Renal pelvis (tissue), 12 donors: ENCODE measurements at places on chromosomes 1 and 21. TPM values are rescaled to one million over a fixed set of nuclear protein-coding genes. Genes with fewer than 3 reads are reported as not detected.
A peak's percentile ranks its signal among the peaks of the same experiment; 100 is the strongest.

DNA sequence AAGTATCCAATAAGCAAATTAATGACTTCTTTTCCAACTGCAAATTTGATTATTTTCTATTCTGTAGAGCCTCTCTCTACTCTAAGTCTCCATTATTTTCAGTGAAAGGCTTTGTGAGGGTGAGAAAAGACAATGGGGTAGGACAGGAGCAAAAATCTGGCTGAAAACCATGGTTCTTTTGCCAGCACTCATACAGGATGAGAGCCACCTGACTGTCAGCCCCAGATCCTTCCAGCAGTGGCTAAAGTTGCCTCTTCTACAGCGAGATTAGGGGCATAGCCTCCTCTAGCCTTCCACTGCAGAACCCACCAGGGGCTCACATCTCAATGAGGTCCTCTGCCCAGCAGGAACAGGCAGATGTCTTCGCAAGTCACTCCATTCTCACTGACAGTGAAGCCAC, 23.7 kb downstream of the NMNAT2 start:
- DNase-seq: no peak

DNA sequence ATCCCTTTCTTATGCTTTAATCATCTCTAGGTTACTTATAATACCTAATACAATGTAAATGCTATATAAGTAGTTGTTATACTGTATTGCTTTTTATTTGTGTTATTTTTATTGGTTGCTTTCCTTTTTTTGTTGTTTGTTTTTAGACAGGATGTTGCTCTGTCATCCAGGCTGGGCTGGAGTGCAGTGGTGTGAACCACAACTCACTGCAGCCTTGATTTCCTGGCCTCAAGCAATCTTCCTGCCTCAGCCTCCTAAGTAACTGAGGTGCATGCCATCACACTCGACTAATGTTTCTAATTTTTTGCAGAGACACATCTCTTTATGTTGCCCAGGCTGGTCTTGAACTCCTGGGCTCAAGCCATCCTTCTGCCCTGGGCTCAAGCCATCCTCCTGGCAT, 26.9 kb downstream of the KRTAP19-8 start:
- DNase-seq: no peak

DNA sequence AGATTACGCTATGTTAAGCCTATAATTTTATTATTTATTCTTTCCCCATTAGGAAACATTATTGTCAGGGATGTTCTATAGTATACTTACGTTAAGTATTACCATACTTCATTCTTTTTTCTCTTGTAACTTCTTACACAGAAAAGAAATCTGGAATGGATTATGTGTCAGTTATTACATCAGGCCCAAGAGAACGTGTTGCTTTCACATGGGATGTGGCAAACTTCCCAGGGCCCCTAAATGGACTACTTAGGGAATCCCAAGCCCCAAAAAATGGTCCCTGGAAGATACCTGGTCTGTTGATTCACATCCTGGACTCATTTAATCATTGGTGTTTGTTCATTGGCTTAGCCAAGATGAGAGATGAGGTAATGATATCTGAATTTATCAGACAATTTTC, 249.8 kb downstream of the NRIP1 start:
- no peak for DNase-seq

- peak; percentile 48 for DNase-seq
Observed at GRCh38 chr1:7207875-7208646, 422.8 kb downstream of the CAMTA1 start.

DNA sequence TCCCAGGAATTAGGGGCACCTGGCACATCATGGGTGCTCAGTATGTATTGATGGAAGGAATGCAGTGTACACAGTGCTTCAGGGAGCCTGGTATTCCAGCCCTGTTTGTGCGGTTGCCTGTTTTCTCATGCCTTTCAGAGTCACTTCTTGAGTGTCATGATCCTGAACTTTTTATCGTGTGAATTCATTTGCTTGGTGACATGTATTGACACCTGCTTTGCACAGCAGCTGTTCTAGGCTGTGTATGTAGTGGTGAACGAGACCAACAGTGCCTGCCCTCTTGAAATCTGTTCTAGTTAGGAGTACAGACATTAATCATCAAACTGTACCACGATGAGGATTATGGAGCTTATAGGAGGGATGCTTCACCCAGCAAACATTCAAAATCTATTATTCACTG, 6.1 kb downstream of the HTR6 start:
- no peak for DNase-seq

GRCh38 chr1:4006676-4007374, 106.8 kb upstream of the C1orf174 start:
- DNase-seq: no peak

GRCh38 chr1:91148641-91149069, 126.8 kb upstream of the ZNF644 start:
- no peak for DNase-seq

GRCh38 chr1:119159966-119160365, 19.5 kb upstream of the WARS2 start:
- DNase-seq: no peak

DNA sequence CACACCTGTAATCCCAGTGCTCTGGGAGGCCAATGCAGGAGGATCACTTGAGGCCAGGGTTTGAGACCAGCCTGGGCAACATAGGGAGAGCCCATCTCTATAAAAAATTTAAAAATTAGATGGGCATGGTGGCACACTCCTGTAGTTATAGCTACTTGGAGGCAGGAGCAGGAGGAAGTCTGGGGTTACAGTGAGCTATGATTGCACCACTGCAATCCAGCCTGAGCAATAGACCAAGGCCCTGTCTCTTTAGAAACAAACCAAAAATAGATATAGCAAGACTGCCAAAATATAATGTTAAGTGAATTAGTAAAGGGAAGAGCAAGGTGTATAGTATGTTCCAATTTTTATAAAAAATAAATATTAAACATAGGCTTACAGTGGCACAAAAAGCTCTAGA, 28.8 kb downstream of the PLEKHO1 start:
- no peak for DNase-seq

- DNase-seq: peak; percentile 55
Observed at GRCh38 chr1:219837274-219837993, 90.9 kb downstream of the SLC30A10 start.

DNA sequence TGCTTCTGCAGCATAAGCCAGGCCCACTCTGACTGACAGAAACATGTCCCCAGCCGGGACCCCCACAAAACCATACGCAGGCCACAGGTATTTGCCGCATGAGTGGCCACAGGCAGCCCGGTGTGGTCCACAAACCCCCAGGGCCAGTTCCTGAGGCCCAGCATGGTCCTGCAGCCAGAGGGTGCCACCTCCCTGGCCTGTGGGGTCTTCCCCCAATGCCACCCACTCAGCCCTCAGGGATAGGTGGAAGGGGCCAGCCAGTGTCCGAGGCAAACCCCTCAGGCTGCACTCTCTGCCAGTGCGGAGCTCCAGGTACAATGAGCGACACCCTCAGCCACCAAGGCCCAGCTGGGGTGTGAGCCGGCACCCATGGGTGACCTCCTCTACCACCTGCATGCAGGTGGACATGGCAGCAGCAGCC, 43.5 kb downstream of the UBE2G2 start:
- DNase-seq: no peak

GRCh38 chr1:92485381-92486250, 1.1 kb downstream of the GFI1 start:
- peak; percentile 34 for DNase-seq

DNA sequence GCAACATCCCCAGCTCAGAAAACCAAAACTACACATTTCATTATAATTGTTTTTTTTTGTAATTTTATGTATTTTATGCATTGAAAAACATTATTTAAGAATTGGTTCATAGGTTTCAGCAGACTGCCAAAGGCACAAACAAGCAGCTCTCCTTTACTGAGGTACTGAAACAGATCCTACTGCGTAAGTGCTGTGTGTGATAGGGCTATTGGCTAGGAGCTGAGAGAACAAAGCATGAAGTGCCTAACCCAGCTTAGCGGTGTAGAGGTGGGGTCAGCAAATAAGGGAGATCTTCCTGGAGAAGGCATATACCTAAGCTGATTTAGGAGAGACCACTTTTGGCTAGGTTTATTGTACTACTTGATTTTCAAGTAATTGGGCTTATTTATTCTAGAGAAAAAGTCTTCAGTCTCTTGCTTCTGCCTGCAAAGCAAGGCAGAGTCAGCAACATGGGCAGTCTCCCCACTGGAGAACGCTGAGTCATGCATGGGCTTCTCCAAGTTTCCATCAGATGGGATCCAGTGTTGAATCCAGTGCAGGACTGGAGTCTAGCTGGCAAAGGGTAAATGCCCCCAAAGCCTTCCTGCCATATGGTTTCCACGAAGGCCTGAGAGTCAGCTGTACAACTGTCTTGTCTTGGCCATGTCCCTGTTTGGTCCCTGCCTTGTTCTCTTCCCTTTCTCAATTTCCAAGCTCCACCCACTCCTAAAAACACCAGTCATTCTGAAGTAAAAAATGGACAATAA, 18.0 kb upstream of the YTHDF2 start:
- DNase-seq: no peak

DNA sequence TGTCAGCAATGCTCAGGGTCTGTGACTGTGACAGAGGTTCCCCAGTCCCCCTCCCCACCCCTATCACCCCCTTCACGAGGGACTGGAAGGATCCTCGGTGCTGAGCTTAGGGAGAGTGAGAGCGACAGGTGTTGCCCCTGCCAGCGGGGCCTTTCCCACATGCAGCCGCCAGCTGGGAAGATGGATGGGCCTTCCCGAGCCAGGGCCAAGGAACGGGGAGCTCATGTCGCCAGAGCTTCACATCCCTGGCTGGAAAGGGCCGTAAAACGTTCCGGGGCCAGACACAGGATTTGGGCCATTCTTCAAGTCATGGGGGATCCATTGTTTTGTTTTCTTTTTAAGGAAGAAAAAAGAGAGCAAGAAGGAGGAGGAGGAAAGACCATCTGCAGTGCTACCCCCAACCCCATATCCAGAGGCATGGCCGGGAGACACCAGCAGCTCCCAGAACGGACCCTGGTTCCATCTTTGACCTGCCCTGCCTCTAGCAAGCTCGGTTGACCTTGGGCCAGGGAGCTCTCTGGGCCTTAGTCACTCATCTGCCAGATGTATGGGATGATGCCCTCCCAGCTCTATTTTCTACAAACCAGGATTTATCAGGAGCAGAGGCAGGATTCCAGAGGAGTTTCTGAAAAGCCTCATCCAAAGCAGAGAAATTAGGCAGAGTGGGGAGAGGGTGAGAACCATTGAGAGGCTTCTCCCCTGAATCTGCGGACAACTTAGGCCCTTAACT, 54.1 kb downstream of the TAS1R2 start:
- DNase-seq: no peak

DNA sequence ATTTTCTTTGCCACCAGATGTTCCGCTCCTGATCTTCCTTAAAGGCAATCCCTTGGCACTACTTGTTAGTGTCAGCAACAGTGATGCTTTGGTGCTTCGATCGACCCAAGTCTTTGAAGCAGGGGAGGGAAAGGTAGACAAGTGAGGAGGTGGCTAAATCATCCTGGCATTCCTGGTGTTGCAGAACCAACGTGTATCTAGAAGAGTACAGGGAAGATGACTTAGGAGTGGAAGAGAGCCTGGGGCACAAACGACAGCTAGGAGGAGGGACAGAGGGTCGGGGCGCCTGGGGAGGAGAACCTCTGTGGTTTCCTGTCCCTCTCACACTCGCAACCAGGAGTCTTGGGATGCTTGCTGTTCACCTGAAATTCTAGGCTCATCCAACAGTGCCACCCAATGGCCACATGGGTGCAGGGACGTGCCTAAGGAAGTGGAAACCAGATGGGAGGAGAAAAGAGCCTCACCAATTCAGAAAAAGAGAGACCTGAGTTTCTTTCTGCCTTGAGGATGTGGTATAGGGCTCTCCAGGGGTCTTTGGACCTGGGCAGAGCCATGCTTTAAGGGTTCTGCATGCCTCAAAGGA, 9.5 kb upstream of the KCNA2 start:
- DNase-seq: peak; percentile 61

DNA sequence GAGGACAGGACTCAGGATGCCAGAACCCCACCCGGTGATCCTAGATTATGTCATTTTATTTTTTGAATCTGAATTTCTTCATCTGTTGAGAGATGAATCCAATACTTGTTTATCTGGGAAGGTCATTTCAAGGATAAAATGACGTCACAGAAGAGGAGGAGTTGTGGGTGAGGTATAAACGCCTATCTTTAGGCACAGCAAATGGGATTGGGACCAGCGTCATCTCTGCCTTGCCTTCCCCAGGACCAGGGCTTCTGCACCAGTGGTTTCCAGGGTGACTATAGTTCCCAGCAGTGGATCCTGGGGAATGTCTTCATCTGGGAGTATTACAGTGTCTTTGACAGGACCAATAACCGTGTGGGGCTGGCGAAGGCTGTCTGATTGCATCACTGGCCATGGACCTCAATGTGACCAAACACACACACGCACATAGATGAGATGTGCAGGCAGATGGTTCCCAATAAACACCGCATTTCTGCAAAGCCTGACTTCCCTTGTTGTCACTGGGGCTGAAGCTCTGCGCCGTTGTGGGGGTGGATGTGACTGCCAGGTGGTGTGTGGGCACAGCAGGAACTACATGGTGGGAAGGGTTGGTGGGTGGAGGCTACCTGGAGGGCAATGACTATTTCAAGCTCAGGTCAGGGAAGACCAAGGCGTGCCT, 28.1 kb downstream of the KCNA10 start:
- DNase-seq: no peak

DNA sequence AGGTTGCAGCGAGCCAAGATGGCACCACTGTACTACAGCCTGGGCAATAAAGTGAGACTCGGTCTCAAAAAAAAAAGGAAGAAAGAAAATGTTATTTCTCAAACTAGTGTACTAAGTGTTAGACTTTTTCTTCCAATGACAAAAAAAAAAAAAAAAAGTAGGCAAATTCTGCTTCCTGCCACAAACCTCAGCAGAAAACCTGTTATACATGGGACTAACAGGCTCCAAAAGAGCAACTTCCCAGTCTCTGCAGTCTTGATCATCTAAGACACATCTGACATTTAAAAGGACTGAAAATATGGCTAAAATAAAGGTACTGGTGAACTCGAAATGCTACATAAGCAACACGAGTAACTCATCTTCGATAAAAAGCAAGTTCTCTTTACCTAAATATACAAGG, 59.6 kb downstream of the HSF2BP start:
- no peak for DNase-seq

- DNase-seq: no peak
Observed at GRCh38 chr1:71861022-71861421, 421.3 kb downstream of the NEGR1 start.

- no peak for DNase-seq
Observed at GRCh38 chr1:177744906-177745305, 225.0 kb downstream of the SEC16B start.

- no peak for DNase-seq
Observed at GRCh38 chr1:111142356-111142975, 2.4 kb downstream of the CEPT1 start.

ITGB2 gene
- 12.4 TPM for polyA plus RNA-seq

CFHR3 gene
- 0.09 TPM for polyA plus RNA-seq

KANK4 gene
- 22.1 TPM for polyA plus RNA-seq

ZNF593OS gene
- 1.2 TPM for polyA plus RNA-seq

MAGI3 gene
- 25.9 TPM for polyA plus RNA-seq

G0S2 gene
- polyA plus RNA-seq: 13.2 TPM

AIRE gene
- 0.44 TPM for polyA plus RNA-seq

CD164L2 gene
- 0.33 TPM for polyA plus RNA-seq
